ENCODE measurements at places on chromosomes 2 and 18.
A peak's percentile ranks its signal among the peaks of the same experiment; 100 is the strongest.

GRCh38 chr2:200033929-200034328, 78.5 kb downstream of the MAIP1 start:
- no peak for DNase-seq

GRCh38 chr2:199704358-199705238, 146.4 kb downstream of the FTCDNL1 start:
- DNase-seq, result peak; percentile 17

- DNase-seq, result no peak
These were observed 15.8 kb downstream of the HS1BP3 start for GRCh38 chr2:20635113-20635510.

GRCh38 chr18:61900504-61901281, 7.9 kb upstream of the RNF152 start:
- no peak for DNase-seq

DNA sequence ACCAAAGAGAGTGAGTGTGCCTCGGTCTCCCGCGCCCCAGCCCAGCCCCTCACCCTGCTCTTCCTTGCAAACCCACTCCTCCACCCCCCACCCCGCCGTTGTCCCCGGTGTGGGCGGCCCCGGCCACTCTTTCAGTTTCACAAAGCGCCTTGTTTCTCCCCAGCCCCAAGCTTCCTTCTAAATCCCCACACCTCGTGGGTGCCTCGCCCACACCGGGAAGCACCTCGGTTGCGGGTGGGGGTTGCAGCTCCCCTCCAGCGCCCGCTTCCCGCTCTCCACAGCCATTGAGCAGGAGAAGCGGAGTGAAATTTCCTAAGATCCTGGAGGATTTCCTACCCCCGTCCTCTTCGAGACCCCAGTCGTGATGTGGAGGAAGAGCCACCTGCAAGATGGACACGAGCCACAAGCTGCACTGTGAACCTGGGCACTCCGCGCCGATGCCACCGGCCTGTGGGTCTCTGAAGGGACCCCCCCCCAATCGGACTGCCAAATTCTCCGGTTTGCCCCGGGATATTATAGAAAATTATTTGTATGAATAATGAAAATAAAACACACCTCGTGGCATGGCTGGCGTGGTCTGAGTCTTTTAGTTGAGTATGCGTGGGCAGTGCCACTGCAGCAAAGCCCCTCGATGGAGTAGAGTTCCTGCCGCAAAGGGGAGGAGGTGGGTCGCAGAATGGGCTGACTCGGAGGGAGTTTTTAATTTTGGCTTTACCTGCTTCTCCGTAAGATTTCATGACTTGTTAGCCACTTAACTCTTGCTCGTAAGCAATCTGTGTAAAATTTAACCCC, 848 bp downstream of the TMSB10 start:
- no peak for DNase-seq

DNA sequence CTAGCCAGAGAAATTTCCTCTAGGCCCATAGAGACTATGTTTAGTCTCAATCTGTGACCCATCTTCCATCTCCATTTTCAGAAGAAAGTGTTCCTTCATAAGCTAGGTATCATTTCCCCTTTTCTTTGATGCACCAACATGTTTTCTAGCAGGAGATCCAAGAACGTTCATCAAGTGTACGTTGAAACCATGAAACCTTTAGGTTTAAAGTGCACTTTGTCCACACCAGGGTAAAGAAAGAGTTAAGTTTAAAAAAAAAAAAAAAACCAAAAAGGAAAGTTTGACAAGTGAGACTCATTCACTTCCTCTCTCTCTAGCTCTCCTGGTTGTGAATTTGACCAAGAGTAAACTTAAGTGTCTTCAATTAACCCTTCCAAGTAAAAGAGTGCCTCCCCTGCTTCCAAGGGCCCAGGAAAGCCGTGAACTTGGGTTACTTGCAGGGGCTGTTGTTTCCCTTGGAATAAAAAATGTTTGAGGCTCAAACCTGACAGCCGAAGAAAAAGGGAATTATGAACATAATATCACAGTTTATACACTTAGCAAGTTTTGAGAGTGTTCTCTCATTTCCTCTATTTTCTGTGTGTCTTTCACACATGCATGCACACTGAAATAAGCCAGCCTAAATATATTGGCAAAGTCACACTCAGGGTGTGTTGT, 56.7 kb downstream of the LBH start:
- no peak for DNase-seq

- DNase-seq, result no peak
These were observed 20.7 kb upstream of the GYPC start for GRCh38 chr2:126635281-126635680.

- DNase-seq, result no peak
These were observed 42.5 kb upstream of the GLI2 start for GRCh38 chr2:120693121-120693520.

GRCh38 chr18:75828379-75828778, 400.9 kb upstream of the SMIM21 start:
- no peak for DNase-seq

DNA sequence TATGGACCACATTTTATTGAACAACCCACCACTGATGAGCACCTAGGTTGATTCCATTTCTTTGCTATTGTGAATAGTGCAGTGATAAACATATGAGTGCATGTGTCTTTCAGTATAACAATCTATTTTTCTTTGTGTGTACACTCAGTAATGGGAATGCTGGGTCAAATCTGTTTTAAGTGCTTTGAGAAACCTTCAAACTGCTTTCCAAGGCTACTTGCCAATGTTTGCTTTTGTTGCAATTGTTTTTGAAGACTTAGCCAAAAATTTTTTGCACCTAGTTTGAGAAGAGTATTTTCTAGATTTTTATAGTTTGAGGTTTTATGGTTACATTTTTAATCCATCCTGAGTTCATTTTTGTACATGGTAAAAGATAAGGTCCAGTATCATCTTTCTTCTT, 587.4 kb upstream of the SETBP1 start:
- no peak for DNase-seq

- DNase-seq, result peak; percentile 60
These were observed at the start of gene ARL4C for GRCh38 chr2:234496835-234497593. ARL4C (minus strand) TSS chr2:234497081; CDS start chr2:234496586, 495 bp downstream.

GRCh38 chr2:49278561-49278960, 124.2 kb upstream of the FSHR start:
- no peak for DNase-seq

DNA sequence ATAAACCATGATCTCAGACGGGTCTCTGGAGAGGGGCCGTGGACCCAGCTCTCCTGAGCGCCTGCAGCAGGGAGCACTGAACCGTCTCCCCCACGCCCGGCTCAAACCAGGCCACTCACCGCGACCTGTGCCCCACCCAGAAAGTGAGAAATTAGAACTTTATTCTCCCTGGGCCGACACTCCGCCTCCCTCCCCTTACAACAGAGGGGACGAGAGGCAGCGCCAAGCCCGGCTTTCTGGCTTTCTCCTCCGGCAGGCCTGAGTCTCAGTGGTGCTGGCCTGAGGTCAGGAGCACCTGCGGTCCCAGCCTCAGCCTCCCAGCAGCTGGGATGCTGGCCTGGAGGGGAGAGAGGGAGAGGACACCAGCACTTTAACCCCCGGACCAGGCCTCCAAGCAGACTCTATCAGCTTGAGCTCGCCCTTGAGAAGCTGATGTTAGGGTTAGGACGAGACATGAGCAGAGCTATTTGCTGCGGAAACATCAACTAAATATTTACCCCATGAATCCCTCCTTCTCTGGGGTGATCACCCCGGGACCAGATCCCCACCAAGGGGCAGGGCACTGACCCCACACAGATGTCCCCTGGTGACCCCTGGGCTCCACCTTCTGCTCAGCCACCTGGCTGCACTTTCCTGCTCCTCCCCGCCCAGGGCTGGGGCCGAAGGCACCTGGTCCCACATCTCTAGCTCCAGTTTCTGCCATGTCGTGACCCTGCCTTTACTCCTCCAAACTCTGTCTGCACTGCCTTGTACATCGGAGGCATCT, 856.3 kb upstream of the SALL3 start:
- DNase-seq, result no peak

- no peak for DNase-seq
These were observed 101.0 kb downstream of the MEP1B start for GRCh38 chr18:32290810-32291209.

GRCh38 chr2:239163688-239164334, 237.0 kb downstream of the HDAC4 start:
- no peak for DNase-seq

DNA sequence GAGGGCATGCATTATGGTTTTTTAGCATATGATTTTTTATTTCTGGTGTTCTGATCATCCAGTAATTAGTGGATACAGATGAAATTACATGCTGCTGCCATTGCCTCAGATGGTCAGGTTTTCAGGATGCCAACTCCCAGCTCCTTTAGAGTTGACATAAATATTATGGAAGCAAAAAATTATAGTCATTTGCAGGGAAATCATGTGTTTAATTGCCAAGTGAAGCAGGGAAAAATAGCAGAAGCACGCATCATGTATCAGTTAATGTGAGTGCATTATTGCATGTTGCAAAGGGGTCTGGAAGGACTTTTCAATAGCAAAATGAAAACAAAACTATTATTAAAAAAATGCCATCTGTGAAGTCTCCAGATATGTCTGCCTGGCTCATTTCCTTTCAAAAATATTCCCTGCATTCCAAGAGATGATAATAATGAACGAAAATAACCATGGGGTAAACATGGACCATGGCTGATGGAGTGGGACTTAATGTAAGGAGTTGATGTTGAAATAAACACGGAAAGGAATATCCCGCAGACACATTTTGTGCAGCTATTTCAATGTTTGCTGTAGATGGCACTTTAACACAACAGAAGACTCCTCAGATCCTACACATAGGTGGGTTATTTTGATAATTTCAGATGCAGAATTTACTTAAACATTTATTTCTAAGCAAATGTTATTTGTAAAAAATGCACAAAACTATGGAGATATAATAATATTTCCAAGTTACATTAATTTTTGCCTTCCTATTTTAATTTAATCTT, 87.7 kb upstream of the DYNAP start:
- no peak for DNase-seq

- DNase-seq, result no peak
These were observed 31.2 kb downstream of the STAMBP start for GRCh38 chr2:73859721-73860586.

DNA sequence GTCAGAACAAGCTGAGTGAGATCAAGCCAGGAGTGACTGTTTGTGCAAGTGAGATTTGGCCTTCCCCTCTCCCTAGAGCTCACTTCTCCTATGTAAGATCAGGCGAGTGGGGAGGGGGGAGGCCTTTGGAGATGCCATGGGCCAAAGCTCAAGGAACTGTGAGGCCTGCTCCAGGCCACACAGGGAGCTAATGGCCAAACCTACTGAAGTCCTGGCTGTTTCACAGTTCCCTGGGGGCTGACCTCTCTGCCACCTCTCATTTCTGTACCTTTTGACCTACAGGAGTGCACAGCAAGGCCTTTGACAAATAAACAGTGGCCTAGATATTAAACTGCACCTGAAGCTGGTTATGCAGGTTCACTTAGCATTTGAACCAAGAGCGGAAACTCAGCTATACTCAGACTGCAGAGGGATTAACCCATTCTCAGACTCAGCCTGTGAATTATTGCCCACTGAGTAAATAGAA, 235.0 kb upstream of the NT5C1B start:
- DNase-seq, result no peak

GRCh38 chr2:24978661-24979060, 6.9 kb upstream of the DNAJC27 start:
- DNase-seq, result no peak

DNA sequence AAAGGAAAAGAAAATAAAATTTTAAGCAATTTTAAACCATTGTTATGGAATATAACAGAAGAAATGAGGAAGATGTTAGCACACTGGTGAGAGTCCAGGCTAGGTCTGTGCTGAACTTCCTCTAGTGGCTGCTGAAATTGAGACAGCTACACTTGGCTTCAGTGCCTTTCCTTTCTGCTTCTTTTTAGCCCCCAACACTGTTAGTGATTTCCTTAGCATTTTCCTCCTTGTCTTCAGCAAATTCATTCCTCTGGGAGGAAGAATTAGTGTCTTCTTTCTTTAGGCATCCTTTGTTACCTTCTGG, 47.6 kb downstream of the ITGAV start:
- DNase-seq, result no peak

- no peak for DNase-seq
These were observed 56.0 kb downstream of the UBE2E3 start for GRCh38 chr2:181036445-181036844.

- peak; percentile 72 for DNase-seq
These were observed 21.1 kb downstream of the CPS1 start for GRCh38 chr2:210577263-210578071.

GRCh38 chr18:57242285-57242684, 95.4 kb downstream of the BOD1L2 start:
- no peak for DNase-seq

DNA sequence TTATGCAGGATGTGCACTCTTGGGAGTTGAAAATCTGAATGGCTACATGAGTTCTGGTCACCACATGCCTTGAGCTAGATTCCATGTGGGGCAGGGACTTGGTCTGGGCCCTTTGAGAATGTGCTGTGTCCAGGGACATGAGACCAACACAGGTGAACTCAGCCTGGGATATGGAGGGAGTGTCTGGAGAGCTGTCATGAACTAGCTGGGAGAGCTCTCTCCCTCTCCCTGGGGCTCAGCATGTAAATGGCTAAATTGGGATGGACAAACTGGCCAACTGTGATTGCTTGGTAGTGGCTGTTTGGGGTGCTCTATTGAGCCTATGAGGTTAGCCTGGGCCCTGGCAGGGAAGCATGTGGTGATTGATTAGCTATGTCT, 105.1 kb upstream of the HS6ST1 start:
- no peak for DNase-seq

- peak; percentile 13 for DNase-seq
These were observed 106.3 kb upstream of the CD302 start for GRCh38 chr2:159904127-159904958.

GRCh38 chr18:68779169-68779568, 18.7 kb upstream of the CCDC102B start:
- DNase-seq, result no peak

- no peak for DNase-seq
These were observed 132.3 kb upstream of the RND3 start for GRCh38 chr2:150619607-150620330.

GRCh38 chr2:218902427-218902826, 21.8 kb downstream of the WNT10A start:
- no peak for DNase-seq

DNA sequence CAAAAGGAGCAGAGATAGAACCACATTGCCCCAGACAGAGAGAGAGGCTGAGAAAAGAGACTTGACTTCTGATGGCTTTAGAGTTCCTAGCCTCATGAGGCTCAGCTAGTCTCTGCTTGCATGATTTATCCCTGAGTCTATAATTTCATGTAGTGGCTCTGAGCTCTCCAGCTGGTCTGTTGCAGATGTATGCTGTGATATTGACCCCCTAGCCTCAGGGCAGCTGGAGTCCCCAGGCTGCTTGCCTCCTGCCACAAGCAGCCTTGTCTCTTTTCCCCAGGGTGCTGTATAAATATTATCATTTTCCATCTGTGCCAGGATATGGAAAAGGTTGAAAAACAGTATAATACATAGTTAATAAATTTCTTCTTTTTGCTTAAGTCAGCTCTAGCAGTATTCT, 467.6 kb upstream of the CWC22 start:
- no peak for DNase-seq

GRCh38 chr2:165277295-165277694, 38.1 kb downstream of the SCN2A start:
- DNase-seq, result no peak
